NCI-H1417 treated with DMSO at 0.1 percent for 48 hours (cell line): ENCODE measurements at places on chromosomes 1 and 21.

DNA sequence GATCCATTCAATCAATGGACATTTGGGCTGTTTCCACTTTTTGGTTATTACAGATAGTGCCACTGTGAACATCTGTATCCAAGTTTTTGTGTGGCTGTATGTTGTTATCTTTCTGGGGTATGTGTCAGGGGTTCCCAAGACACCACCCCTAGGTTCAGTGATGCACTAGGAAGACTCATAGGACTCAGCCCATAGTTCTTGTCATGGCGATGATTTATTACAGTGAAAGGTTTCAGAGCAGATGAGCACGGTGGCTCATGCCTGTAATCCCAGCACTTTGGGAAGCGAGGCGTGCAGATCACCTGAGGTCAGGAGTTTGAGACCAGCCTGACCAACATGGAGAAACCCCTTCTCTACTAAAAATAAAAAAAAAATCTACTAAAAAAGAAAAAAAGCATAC is 64.1 kb downstream of the MAN1C1 start:
- DNase-seq = no peak

DNA sequence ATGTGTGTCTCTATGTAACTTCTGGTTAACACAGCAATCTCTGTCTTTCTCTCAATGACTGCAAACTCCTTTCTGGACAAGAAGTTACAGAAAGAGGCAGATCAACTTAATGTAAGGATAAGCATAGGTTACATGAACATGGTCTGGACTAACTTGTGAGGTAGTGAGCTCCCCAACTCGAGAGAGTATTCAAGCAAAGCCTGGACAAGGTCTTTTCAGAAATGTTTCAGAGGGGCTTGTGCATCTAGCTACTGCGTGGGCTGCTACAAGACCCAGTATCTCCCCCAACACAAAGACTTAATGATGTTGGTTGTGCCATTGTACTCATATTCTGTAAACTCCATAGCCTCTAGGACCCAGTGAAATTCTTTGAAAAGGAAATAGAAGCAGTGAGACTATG is 23.5 kb upstream of the CLSTN1 start:
- DNase-seq = no peak

DNA sequence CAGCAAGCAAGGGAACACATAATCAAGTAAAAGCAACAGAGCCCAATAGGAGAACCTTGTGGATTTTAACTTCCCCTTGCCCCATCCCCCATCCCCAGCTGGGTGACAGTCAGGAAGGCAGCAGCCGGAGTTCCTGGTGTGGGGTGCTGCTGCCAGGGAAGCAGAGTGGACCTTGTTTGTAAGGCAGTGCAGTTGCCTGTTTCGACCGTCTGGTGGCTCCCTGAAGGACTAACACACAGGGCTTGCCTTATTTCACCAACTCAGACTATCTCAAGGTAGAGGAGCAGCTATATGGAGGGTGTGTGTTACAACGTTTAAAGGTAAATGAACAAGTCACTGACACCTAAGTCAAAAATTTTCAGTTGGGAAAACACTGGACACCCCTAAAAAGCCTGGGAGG is 6.6 kb downstream of the KRTAP10-8 start:
- DNase-seq = no peak

DNA sequence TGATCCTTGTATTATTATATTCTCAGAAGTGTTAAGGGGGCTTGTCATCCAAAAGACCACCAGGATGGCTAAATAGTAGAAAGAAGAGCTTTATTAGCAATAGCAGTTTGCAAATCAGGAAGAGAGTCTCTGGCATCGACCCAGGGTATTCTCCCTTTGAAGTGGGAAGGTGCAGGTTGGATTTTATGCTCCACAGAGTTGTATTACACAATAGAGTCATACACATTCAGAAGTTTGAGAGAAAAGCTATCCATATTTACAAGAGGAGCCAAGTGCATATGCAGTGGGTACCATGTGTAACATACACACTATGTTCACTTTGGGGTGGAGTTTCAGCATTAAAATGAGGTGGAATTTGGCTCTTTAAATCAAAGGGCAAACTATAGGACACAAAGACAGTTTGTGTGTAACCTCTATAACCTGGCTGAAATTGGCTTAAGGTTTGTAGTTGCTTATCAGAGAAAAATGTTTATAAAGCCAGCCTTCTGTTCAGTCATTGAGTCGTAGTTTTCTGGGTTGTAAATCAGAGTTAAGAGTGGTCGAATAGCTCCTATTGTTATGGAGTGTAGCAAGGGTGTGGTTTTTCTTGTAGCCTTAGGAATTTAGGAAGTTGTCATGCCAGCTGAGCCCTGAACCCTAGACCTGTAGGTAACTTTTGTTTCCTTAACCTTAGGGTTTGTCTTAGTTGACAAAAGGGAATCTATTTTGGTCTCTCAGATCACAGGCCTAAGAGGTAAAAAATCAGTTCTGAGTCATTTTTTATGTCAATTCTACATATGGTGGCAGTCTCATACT is 125.3 kb downstream of the DNM3 start:
- DNase-seq = no peak

DNA sequence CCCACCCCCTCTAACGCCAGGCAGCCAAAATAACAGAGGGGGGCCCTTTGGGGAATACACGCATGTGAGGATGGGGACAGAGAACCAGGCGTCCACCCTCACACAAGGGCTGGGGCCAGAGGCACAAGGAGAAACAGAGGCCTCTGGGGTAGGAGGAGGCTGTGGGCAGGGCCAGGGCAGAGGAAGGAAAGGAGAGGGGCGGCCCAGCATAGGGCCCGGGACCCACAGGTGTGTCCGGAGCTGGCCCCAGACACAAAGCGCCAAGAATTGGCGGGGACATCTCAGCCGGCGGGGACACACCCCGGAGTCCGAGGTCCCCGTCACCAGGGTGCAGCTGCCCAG is 6.7 kb downstream of the PLEKHG5 start:
- DNase-seq = no peak
